ENCODE measurements at places on chromosomes 5 and 9.

GRCh38 chr9:129221979-129222635 is 44.0 kb upstream of the IER5L start:
- DNase-seq: peak; percentile 58

DNA sequence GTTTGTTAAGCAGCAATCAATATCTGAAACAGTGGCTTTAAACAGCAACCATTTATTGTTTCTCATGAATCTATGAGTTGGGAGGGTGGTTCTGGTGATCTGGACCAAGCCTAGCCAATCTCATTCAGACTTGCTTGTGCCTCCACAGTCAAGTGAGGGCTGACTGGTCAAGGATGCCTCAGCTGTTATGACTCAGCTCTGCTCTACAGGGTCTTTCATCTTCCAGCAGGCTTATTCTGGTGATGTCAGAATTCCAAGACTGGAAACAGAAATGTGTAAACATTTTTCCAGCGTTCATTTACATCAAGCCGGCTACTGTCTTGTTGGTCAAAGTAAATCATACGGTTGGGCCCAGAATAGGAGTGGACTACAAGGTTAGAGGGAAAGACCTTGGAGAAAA is 2.5 kb upstream of the PIP5K1B start:
- DNase-seq: no peak

GRCh38 chr9:3750321-3750720 is 224.5 kb upstream of the RFX3 start:
- no peak for DNase-seq

DNA sequence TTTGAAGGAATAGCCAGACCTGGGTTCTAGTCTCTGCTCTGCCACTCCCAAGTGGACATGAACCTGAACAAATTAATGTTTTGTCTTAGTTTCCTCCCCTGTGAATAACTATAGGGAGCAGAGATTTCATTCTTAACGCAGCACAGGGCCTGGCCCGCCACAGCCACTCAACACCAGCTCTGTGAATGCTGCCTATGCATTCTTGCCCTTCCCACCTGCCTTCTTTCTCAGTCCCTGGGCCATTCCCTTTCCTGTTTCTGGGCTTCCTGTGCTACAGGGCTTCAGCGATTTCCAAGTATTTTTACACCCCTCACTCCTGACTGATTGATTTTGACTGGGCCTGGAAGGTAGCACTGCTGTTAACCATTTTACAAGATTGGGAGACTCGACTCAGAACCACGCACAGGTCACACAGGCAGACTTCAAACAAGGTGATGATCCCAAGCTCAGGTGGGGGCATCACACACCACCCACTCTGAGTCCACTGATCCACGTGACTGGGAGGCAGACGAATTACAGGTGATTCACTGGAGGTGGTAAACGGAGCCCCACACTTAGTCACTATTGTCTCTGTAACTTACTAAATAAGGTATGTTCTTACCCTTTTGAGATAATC is 21.4 kb downstream of the PTPN3 start:
- no peak for DNase-seq

GRCh38 chr9:68493958-68494577 is 46.6 kb downstream of the TMEM252 start:
- no peak for DNase-seq

DNA sequence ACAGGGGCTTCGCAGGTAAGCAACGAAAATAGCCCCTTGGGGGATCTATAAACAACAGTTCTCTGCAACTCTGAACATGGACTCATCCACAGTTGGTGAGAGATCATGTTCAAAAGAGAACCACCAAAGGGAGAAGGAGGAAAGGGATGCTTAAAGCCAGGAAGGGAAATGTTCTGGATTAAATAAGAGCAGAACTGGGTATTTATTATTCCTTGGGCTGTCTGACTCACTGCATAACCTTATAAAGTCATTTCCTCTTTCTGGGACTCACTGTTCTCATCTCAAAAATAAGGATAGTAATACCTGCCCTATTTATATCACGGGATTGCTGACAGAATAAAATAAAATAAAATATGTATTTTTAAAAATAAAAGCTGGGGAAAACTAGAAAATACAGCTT is 11.2 kb upstream of the MARCHF3 start:
- DNase-seq: no peak

- no peak for DNase-seq
These were observed 25.1 kb downstream of the IL7R start for GRCh38 chr5:35881758-35882157.

DNA sequence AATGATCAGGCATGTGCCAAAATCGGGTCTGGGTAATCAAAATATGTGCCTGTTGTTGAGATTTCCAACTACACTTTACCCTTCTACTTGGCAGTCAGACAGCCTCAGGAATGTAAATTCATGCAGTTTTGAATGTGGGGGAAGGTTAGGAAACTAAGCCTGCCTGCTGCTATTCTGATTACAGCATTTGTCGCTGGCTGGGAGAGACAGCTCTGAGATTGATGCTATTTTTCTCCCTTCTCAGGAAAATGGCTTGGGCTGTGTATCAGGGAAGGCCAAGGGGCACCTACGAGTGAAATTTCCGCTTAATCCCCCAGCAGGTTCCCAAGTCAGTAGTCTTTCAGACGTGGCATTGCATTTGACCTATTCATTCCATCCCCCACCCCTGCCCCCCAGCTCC is 3.6 kb upstream of the RGS7BP start:
- peak; percentile 22 for DNase-seq

- no peak for DNase-seq
These were observed 30.4 kb upstream of the MTMR12 start for GRCh38 chr5:32343058-32343672.

- peak; percentile 38 for DNase-seq
These were observed 148.2 kb downstream of the C9orf50 start for GRCh38 chr9:129472651-129473102.

GRCh38 chr5:71974622-71975021 is 132.7 kb upstream of the MAP1B start:
- no peak for DNase-seq

DNA sequence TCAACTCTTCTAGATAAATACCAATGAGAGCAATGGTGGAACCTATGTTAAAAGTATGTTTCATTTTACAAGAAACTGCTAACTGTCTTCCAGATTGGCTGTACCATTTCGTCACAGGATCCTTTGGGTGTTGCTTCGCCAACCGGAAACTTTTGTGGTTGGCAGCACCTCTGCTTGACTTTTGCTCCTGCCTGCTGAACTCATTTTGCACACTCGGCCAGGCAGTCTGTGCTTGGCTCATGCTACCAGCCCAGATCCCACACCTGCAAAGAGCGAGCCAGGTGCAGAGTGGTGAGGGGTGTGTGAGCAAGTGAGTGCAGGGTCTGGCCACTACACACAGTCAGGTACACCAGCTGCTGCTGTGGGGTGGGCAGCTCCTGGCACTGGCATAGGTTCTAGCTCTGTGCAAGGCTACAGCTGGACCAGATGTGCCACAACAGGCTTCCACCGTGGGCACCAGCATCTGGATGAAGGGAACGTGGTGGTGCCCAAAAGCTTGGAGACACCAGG is 422.3 kb downstream of the PRR16 start:
- DNase-seq: no peak

- no peak for DNase-seq
These were observed 210.1 kb upstream of the ZNF608 start for GRCh38 chr5:124956471-124957029.

DNA sequence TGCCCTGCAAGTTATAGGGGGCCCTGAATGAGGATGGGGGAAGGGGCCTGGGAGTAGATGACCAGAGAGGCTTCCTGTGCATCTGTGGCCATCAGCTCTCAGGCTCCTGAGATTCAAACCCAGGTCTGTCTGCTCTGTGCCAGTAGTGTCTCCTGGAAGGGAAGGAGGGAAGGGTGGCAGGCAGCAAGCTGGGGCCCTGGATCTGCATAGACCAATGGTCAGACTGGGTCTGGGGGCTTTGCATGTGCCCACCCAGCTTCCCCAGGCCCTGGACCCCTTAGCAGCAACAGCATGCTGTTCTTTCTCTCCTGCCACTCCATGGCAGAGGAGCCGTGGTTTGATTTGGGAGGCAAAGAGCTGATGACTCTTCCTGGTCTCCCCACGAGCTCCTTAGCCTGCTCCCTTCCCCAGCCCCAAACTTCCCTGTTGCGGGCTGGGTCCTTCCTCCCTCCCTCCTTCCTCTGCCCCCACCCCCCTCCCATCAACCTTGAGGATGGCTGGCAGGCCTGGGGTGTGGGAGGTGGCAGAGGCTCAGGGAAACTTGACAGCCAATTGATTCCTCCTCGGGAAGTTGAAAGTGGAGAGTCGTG is 31.6 kb downstream of the DAB2IP start:
- DNase-seq: no peak

GRCh38 chr9:99112750-99113413 is 8.0 kb downstream of the TGFBR1 start:
- DNase-seq: no peak

DNA sequence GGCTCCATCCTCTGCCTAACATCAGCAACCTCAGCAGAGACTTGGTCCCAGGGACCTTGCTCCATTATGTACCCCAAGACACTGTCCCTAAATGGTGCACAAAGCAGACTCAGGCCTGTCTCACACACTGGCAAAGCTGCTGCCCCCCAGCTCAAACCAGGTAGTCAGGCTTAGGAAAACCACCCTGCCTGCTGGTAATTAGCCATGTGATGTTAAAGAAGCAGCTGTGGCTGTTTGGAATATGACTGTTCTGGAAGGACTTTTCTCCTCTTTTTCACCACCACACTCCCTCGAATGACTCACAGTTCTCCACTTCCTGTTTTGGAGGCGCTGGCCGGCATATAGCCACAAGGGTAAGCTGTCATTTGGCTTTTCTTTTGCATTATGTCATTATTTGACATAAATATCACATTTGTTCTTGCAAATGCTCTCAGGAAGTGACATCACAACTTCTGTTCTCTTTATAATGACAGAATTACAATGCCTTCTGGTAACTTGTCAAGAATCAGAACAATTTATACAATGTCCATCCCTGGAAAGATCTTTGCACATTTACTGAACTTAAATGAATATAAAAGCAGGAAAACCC is 113.9 kb downstream of the SUSD1 start:
- DNase-seq: peak; percentile 16

GRCh38 chr5:10588779-10589447 is 25.0 kb downstream of the ANKRD33B start:
- no peak for DNase-seq

- DNase-seq: no peak
These were observed 35.8 kb downstream of the HINT1 start for GRCh38 chr5:131129306-131129705.

DNA sequence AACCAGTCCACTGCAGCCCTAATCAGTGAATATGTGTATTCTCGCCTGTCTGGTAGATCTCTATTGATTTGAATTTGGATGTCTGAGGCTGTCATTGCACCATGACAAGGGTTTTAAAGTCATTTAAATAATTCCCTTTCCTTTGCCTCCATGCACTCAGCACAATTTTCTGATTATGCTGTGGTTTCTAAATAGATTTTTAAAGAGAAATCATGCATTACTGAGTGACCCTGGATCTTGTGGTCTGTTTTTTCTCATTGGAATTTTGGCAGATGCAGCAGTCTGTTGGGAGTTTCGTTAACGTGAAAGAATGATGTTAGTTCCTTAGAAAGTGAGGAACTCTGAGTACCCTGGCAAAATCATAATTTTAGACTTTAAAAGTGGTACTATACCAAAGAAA is 396.0 kb downstream of the LRRC70 start:
- no peak for DNase-seq

GRCh38 chr9:81686614-81687520 is 2.5 kb downstream of the TLE1 start:
- DNase-seq: peak; percentile 86

DNA sequence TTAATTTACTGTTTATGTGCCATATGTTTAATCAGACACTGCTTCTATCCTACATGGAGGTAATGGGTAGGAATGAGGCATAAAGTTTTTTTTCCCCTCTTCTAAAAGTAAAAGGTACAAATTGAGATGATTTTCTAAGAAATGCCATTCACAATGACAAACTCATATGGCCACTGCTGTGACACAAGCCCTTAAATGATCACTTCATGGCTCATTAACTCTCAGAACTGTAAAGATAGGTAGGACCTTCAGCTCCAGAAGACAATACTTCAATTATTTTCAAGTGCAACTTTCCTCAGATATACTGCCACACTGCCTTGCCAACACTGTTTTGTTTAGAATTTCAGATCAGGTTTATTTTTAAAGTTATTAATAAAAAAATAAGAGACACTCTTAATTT is 362.9 kb upstream of the ZNF608 start:
- DNase-seq: no peak

GRCh38 chr9:98195671-98196070 is 3.2 kb upstream of the CORO2A start:
- DNase-seq: no peak

DNA sequence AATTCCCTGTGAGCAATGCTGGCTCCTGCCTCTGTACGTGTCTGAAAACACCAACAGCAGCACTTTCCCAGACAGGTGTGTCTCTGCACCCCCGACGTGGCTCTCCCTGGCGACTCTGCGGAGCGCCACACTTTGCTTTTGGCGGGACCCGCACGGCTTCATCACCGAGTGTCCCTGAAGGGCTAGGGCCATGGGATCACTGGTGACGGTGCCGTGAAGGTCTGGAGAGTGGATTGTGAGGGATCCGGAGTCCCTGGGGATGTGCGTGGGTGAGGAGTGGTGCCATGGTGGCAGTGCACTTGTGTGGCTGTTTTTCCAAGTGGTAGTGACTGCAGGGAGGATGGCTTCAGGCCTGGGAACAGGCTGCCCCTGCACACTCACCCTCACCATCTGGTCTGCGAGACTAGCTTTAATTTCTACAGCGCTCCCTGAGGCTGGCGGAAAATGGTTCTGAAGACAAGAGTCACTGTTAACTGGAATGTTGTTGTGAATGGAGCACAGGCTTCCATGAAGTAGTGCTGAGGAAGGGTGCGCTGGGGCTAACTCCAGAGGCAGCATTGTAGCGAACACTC is 3.2 kb downstream of the NKD2 start:
- DNase-seq: no peak

- peak; percentile 32 for DNase-seq
These were observed 22.2 kb upstream of the CEP78 start for GRCh38 chr9:78213712-78214111.

- no peak for DNase-seq
These were observed 565.6 kb downstream of the PRR16 start for GRCh38 chr5:121029536-121030245.

DNA sequence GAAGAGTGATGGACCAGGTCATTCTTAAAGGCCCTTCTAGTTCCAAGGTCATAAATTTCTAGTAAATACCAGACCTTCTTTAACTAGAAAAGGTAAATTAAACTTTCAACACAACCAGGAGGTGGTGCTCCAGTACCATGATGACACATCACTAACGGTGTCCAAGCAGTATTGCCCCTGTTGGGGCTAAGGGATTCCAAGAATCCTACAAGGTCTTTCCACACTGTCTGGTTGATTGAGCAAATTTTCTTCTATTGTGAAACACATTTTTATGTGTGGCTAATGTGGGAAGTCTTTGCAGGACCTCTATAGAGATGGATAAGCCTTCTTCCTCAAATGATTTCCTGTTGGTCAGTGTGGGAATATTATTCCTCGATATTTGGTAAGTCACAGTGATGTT is 459.6 kb upstream of the PAPPA start:
- peak; percentile 6 for DNase-seq

GRCh38 chr5:72244862-72245371 is 75.1 kb downstream of the MRPS27 start:
- DNase-seq: peak; percentile 19

GRCh38 chr9:81335879-81336421 is 353.4 kb downstream of the TLE1 start:
- DNase-seq: no peak

Data from H7 (cell line).